Urinary bladder (tissue), 4 donors: ENCODE measurements at places on chromosomes 5 and 9. TPM values are rescaled to one million over a fixed set of nuclear protein-coding genes. Genes with fewer than 3 reads are reported as not detected.

DNA sequence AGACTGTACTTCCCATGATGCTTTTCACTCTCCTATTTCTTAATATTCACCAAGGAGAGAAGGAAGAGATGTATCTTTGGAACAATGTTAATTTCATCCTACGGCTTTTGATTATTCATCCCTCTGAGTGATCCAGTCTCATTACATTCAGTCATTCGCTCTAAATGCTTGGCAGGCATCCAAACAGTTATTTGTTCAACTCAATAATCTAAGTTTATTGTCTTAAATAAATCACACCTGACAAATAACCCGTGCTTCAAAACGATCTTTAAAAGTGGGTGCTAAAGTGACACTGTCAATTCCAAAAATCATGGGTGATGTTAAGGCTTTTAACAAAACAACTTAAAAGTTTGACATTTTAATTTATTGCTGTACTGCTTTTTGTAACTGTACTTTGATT lies 233.1 kb downstream of the RASEF start:
- no peak for DNase-seq

- no peak for DNase-seq
Measured at GRCh38 chr9:126228111-126228780, 98.4 kb upstream of the MVB12B start.

GRCh38 chr9:34773306-34773910 lies 63.5 kb upstream of the CCL21 start:
- no peak for DNase-seq

GRCh38 chr9:133514460-133515239 lies 10.1 kb downstream of the MYMK start:
- peak; percentile 54 for DNase-seq

DNA sequence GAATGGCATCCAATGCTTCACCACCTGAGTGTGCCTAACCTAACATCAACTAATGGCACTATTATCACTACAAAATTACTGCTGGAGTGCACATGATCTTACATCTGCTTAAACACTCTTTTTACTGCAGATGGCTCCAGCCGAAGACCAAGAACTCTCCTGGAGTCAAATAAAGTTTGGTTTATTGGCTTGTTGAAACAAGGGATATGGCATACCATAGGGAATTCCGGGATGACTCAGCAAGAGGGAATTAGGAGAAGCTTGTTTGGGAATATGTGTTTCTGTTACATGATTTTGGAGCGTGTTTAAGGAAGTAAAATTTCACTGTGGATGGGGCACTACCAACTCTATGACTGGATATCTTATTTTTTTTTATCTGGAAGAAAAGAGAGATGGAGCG lies 872.6 kb downstream of the DTWD2 start:
- DNase-seq, result no peak

- DNase-seq, result no peak
Measured at GRCh38 chr5:96680759-96681470, 18.7 kb downstream of the CAST start.

Gene CDO1
- 18.2 TPM for polyA plus RNA-seq

- no peak for DNase-seq
Measured at GRCh38 chr9:86407022-86407421, 52.8 kb upstream of the TUT7 start.

Gene GAPT
- 0.79 TPM for polyA plus RNA-seq
